Fibroblast of lung (primary cell): ENCODE measurements at places on chromosomes 5 and 9. TPM values are rescaled to one million over a fixed set of nuclear protein-coding genes. Genes with fewer than 3 reads are reported as not detected.

DNA sequence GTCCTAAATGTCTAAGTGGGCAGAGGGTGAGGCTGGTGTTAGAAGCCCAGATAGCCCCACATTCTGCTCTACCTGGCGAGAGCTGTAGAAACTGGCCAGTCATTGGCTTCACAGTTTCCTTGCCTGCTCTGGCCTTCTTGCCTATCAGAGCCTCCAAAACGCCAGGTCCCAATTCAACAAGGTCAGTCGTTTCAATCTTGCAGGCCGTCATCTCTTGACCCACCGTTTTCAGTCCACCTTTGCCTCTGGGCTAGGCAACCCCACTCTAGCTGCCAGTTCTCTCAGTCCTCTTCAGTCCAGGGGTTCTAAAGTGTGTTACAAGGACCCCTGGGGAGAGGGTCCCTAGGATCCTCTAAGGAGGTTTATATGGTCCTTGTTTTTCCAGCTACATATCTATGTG, 20.0 kb upstream of the TIFAB start:
- H3K4me1 ChIP-seq, result no peaks in the 10 kb centered on the region
- no peak for DNase-seq
- no peak overlapping the region for H3K4me3 ChIP-seq
- H3K36me3 ChIP-seq, result no peaks in the 10 kb centered on the region

GRCh38 chr5:128674837-128675446, 136.9 kb upstream of the FBN2 start:
- no peaks in the 10 kb centered on the region for H3K27me3 ChIP-seq
- H3K4me3 ChIP-seq, result no peak overlapping the region
- no peaks in the 10 kb centered on the region for H3K4me1 ChIP-seq
- peak; percentile 59 for DNase-seq

DNA sequence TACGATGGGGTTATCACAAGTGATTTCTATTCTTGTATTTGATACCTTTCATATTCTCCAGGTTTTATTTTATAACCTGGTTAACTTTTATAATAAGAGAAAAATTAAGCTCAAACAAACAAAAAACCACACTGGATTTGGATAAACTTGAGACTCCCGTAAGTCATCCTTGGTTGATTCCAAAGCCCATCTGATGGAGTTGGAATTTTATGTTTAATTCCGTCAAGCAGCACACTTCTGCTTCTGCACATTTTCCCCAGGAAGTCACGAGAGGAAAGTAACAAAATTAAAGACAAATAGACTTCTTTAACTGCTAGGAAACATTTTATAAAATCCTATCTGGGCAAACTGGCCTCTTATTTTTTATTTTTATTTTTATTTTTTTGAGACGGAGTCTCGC, 207.9 kb downstream of the NXNL2 start:
- H3K4me3 ChIP-seq, result no peak overlapping the region
- H3K27ac ChIP-seq, result no peak overlapping the region
- DNase-seq, result no peak
- no peaks in the 10 kb centered on the region for H3K36me3 ChIP-seq

GRCh38 chr9:3337515-3338225, 188.1 kb downstream of the RFX3 start:
- H3K27me3 ChIP-seq, result no peaks in the 10 kb centered on the region
- peaks cover 8% of the 10 kb centered on the region for H3K4me1 ChIP-seq
- DNase-seq, result peak; percentile 80
- peak overlapping the region; percentile 56 for H3K27ac ChIP-seq
- no peaks in the 10 kb centered on the region for H3K36me3 ChIP-seq

The DPYSL3 gene
- 135 and 206 TPM in 2 replicates for total RNA-seq

The SVEP1 gene
- 76.3 and 96.9 TPM in 2 replicates for total RNA-seq

GRCh38 chr5:92519811-92520632, 1061.0 kb downstream of the NR2F1-AS1 start:
- H3K4me3 ChIP-seq, result no peak overlapping the region
- H3K36me3 ChIP-seq, result no peaks in the 10 kb centered on the region
- no peak overlapping the region for H3K27ac ChIP-seq
- H3K4me1 ChIP-seq, result no peaks in the 10 kb centered on the region

The HTR4 gene
- total RNA-seq, result not detected in 2 replicates

The RFESD gene
- 3.1 and 4.8 TPM in 2 replicates for total RNA-seq
